ENCODE measurements at places on chromosomes 7 and 10. TPM values are rescaled to one million over a fixed set of nuclear protein-coding genes. Genes with fewer than 3 reads are reported as not detected.

Gene ANXA8L1
- 8.6 TPM for total RNA-seq

Gene TNRC18
- 8.5 TPM for total RNA-seq

Gene CALCR
- total RNA-seq, result 0.05 TPM

Gene CLDN4
- total RNA-seq, result 13.4 TPM

Gene RNF133
- total RNA-seq, result 0.19 TPM

Gene AKR1C8
- total RNA-seq, result 0.09 TPM

Gene VWC2
- total RNA-seq, result 0.05 TPM

Gene OPALIN
- total RNA-seq, result under 0.01 TPM

Gene VSIR
- total RNA-seq, result 25.2 TPM

Gene CPN1
- not detected for total RNA-seq

Gene TMEM229A
- total RNA-seq, result not detected

Gene NT5C3A
- 33.0 TPM for total RNA-seq

Gene EXOSC1
- total RNA-seq, result 60.1 TPM

Gene TUBB8
- 0.05 TPM for total RNA-seq

Gene LUC7L2
- total RNA-seq, result 44.1 TPM

Gene GPR22
- total RNA-seq, result 0.05 TPM

Gene TUBAL3
- total RNA-seq, result 1.3 TPM

Gene CHN2
- 5.9 TPM for total RNA-seq

Gene DKK1
- 0.24 TPM for total RNA-seq

Gene DNAJB9
- total RNA-seq, result 13.2 TPM

Gene SLC18A3
- total RNA-seq, result not detected

Gene INTS1
- 19.6 TPM for total RNA-seq

Gene LRRD1
- 0.05 TPM for total RNA-seq

Gene AGAP9
- 4.2 TPM for total RNA-seq

Gene HKDC1
- 15.3 TPM for total RNA-seq

Gene WNT2
- 0.24 TPM for total RNA-seq

Gene DTX2
- total RNA-seq, result 7.9 TPM

Gene ELMO1
- total RNA-seq, result 22.5 TPM

Gene AQP1
- total RNA-seq, result 18.4 TPM

Gene PLA2G12B
- total RNA-seq, result not detected

Gene ATG9B
- 1.6 TPM for total RNA-seq

Gene GPR85
- total RNA-seq, result 0.71 TPM

Gene CDK1
- 133 TPM for total RNA-seq

Gene BAMBI
- total RNA-seq, result 1.3 TPM

Gene GSTO2
- total RNA-seq, result 5.6 TPM

Gene LBX1
- total RNA-seq, result not detected

Gene C10orf143
- 3.5 TPM for total RNA-seq

Gene GIMAP5
- 39.3 TPM for total RNA-seq

Gene TMEM139
- total RNA-seq, result 0.19 TPM

Gene STEAP2
- total RNA-seq, result 3.4 TPM

Gene TMEM176A
- 11.0 TPM for total RNA-seq

Gene ERVW-1
- not detected for total RNA-seq

Gene FZD8
- total RNA-seq, result 4.3 TPM

Gene CNNM1
- 0.24 TPM for total RNA-seq

Gene TNS3
- 5.9 TPM for total RNA-seq

Gene ITIH2
- total RNA-seq, result 0.19 TPM

Gene CYP3A7
- 0.99 TPM for total RNA-seq
